ENCODE measurements at places on chromosomes 5 and 9.
A peak's percentile ranks its signal among the peaks of the same experiment; 100 is the strongest.

GRCh38 chr5:133682451-133682850 is 70.1 kb upstream of the FSTL4 start:
- DNase-seq, result no peak

DNA sequence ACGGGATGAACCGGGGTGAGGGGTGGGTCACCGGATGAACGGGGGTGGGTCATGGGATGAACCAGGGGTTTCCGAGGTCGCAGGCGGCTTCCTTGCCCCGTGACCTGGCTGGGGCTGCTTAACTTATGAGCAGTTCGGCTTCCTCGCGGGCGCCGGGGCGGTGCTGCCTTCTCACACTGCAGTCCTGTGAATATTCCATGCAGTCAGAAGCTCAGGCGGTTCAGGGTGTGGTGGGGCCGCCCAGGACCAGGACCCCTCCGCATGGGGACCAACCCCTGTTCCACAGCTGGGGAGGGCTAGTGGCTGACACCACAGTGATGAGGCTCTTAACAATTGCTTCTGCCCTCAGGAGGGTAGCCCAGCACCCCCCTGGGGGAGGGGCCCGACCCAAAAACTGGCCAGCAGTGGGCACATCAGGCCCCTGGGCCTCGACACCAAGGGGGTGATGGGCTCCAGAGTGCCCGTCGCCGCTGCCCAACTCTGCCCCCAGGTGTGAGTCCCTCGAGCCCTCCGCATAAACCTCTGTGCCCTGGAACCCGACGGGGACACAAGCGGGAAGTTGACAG is 30.9 kb upstream of the SLC9A3 start:
- no peak for DNase-seq

- no peak for DNase-seq
Observed at GRCh38 chr5:149730620-149731331, 666 bp downstream of the PPARGC1B start.

GRCh38 chr9:127213859-127214258 is 50.7 kb upstream of the GARNL3 start:
- no peak for DNase-seq

GRCh38 chr9:71518045-71518827 is 250.1 kb downstream of the CEMIP2 start:
- no peak for DNase-seq

DNA sequence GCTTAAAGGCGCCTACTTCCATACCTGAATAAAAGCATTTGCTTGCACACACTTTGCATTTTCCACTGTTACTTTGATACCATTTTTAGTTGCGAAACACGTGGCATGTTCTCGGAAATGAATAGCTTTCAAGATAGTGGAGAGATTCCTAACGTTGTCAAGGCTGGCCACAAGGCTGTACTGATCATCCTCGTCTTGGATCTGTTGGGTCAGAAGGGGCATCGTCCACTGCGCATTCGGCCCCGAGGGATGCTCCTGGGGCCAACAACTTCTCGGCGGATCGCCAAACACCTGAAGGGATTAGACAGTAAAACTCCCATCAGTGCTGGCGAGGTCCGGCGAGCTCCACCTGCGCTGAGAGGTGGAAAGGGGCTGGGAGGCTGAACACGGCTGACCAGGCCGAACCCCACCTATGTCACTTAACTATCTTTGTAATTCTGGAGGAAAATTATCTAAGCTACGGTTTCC is 599 bp downstream of the RAD1 start:
- no peak for DNase-seq

- DNase-seq, result no peak
Observed at GRCh38 chr5:54537725-54538124, 20.2 kb downstream of the SNX18 start.

DNA sequence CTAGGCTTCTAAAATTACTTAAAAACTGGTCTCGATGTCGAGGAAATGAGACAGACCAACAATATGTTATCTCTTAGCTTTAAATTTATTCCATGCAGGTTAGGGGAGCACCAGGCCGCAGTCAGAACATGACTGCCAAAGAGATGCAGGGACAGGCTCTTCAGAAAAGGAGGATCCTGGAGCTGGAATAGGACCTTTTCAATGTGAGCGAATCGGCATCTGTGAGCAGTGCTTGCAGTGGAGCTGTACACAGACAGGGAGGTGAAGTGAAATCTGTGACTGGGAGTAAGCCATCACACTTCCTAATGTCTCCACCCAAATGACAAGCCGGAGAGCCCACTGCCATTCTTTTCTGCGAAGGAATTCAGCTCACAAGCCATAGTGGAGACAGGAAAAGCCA is 78.2 kb downstream of the EFNA5 start:
- DNase-seq, result no peak

- no peak for DNase-seq
Observed at GRCh38 chr9:134217431-134218210, 53.3 kb upstream of the RNU6ATAC start.

DNA sequence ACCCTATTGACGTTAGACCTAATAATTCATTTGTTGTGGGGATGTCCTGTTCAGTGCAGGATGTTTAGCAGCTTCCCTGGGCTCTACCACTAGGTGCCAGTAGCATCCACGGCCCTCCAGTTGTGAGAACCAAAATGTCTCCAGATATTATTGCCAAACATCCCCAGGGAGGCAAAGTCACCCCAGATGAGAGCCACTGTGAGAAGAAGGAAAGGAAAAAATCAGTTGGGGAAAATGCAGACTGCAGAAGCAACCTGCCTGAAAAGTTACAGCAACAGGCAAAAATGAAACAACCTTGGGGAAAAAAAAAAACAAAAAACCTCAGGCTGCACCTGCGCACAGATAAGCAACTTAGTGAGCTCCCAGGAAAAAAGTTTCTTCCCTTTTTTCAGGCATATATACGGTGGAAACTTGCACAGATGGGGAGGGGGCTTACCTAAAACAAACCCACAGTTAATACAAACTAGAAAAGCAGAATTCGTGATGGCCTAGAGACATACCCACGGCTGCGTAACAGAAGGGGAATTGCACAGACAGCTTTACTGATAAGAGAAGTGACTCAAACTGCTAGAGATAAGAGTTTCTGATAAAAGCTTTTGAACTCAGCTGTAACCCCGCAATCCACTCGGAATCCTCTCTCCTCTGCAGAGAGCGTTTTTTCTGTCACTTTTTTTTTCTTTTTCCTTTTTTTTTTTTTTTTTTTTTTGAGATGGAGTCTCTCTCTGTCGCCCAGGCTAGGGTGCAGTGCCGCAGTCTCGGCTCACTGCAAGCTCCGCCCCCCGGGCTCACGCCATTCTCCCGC is 29.8 kb upstream of the FBP1 start:
- no peak for DNase-seq

GRCh38 chr9:34252670-34253459 is 74.0 kb downstream of the UBAP1 start:
- DNase-seq, result peak; percentile 44

- no peak for DNase-seq
Observed at GRCh38 chr9:17750269-17750668, 171.4 kb downstream of the SH3GL2 start.

DNA sequence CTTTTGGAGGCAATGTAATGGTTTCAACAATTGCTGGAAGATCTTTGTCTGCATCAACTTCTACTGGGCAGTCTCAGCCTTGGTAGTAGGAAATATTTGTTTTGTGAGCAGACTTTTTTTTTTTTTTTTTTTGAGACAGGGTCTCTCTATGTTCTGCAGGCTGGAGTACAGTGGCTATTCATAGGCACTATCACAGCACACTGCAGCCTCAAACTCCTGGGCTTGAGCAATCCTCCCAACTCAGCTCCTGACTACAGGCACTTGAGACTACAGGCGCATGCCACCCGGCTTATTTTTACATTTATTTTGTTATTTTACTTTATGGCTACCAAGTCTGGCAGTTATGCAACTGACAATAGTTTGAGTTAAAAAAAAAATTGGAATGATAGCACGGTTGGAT is 187.3 kb downstream of the SNX18 start:
- no peak for DNase-seq

GRCh38 chr5:134439210-134439654 is 27.6 kb upstream of the CDKN2AIPNL start:
- DNase-seq, result peak; percentile 44

- no peak for DNase-seq
Observed at GRCh38 chr9:77575785-77576184, 72.3 kb downstream of the GNA14 start.

- DNase-seq, result no peak
Observed at GRCh38 chr5:143056792-143057579, 286.8 kb downstream of the ARHGAP26 start.

- no peak for DNase-seq
Observed at GRCh38 chr9:73806876-73807275, 655.2 kb downstream of the ANXA1 start.

GRCh38 chr5:57953792-57954191 is 471.2 kb upstream of the ACTBL2 start:
- no peak for DNase-seq

DNA sequence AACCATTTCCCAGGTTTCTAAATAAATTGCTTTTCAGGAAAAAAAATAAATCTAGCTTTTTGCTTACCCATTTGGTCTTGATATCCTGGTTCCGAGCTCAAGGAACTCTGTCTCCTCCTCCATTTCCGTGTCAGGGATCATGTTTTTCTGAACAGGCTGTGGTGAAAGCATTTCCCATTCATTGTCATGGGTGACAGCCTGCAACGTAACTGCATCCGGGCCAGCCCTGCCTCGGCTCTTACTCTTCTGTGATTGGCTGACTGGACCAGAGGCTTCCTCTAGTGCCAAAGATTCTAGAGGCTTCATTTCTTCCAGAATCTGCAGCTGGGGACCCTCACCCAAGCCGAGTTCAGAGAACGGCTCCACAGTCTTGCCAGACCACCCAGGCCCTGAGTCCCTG is 61.0 kb upstream of the PCA3 start:
- DNase-seq, result no peak

GRCh38 chr5:73213566-73213998 is 40.6 kb downstream of the TMEM174 start:
- no peak for DNase-seq

DNA sequence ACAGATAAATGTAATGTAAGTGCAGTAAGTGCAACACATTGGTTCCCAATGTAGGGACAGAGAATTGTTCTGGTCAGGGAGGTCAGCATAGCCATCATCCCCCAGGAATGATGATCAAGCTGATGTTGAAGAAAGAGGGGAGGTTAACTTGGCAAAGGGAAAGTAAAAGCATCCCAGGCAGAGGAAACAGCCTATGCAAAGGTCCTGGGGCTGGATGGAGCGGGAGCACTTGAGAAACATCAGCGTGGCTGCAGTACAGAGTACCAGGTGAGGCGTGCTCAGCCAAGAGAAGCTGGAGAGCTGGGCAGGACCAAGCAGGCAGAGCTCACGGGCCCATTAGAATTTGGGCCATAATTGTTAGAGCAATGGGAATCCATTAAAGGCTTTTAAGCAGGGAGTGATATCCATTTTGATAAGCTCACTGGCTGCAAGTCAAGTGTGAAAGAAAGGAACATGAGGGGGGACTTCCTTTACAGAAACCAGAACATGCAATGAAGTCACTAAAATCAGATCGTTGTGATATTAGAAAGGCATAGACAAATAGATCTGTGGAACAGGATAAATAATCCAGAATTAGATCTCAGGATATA is 50.1 kb upstream of the HAND1 start:
- no peak for DNase-seq

- no peak for DNase-seq
Observed at GRCh38 chr5:72369301-72369700, 49.1 kb downstream of the PTCD2 start.

GRCh38 chr5:139787568-139788293 is 7.9 kb upstream of the PSD2 start:
- DNase-seq, result peak; percentile 81

DNA sequence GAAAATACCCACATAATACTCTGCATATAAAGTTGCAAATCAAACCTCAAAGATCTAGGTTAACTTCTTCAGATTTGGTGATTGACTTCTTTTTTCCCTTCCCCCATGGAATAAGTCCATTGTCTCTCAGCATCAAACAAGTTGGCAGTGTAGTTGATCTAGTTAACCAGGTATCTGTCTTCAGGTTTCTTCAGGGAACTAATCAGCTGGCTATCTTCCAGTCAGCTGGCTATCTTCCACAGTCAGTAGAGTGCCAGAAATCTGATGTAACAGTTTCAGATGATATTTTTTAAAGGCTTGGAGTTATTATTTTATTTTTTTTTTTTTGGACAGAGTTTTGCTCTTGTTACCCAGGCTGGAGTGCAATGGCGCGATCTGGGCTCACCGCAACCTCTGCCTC is 16.8 kb downstream of the TNFSF15 start:
- no peak for DNase-seq

GRCh38 chr9:75624998-75625397 is 265.5 kb upstream of the PCSK5 start:
- no peak for DNase-seq

GRCh38 chr9:72675586-72675985 is 154.2 kb downstream of the TMC1 start:
- DNase-seq, result no peak

GRCh38 chr5:98994611-98995010 is 65.8 kb upstream of the CHD1 start:
- DNase-seq, result no peak

DNA sequence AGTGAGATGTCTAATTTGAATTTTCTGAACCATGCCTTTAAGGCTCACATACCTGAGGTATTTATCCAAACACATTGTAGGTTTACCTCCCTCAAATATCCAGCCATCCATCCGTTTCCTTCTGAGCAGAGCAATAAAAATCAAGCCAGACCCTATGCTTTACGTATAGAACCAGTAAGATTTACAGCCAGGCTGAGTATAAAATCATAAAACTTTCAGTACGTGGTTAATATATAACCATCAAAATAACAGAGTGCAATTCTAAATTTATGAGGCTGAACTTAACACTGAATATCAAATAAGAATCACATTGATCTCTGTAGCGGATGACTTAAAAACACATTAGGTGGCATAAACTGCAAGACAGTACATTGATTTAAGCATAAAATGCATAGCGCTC is 877.9 kb upstream of the WWC1 start:
- DNase-seq, result peak; percentile 10

- no peak for DNase-seq
Observed at GRCh38 chr5:111834926-111835599, 78.1 kb upstream of the NREP start.

GRCh38 chr5:17436350-17436749 is 61.7 kb upstream of the TAF11L2 start:
- no peak for DNase-seq

- no peak for DNase-seq
Observed at GRCh38 chr5:56323505-56323904, 90.4 kb upstream of the ANKRD55 start.

DNA sequence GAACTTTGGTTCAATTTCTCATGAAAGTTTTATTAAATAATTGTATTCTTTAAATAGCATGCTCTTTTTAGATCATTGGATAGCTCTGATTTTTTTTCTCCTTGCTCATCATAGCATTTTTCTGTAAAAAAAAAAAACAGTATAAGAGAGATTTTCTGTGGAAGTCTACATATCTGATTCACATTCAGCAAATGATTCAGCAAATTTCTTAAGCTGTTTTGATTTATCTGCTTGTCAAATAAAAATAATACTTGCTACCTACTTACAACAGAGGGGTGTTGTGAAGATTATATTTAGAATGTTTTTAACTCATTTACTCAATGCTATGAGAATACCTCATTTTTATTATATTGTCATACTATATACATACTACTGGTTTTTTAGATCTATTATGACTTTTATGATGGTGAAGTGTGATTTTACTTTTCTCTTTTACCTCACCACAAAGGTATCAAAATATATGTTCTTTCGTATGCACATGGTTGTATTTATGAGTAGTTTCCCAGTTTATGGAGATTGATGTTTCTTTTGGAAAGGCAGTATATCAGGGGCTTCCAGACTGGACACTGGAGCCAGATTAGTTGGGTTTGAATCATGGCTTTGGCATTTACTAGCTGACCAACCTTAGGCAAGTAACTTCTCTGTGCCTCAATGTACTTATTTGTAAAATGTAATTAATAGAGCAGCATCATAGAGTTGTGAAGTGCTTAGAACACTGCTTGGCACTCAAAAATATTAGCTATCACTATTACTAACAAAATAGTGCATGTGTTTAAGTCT is 25.5 kb downstream of the TNPO1 start:
- DNase-seq, result no peak

Measured in left kidney (tissue), 8 donors.